ENCODE measurements at places on chromosomes 2 and 18.

DNA sequence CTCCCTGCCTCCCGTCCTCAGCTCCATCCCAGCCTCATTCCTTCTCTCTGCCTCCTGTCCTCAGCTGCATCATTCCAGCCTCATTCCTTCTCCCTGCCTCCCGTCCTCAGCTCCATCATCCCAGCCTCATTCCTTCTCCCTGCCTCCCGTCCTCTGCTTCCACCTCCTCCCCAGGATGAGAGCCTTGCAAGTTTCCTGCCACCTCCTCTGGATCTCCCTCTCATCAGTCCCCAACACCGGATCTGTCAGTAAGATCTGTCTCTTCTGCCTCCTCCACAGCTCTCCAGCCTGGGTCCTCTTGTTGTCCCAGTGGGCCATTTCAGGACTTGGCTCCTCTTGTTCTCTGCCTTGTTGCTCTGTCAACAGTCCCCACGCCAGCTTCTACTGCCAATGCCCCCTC is 130.9 kb downstream of the NDUFA10 start:
- no peak for DNase-seq

DNA sequence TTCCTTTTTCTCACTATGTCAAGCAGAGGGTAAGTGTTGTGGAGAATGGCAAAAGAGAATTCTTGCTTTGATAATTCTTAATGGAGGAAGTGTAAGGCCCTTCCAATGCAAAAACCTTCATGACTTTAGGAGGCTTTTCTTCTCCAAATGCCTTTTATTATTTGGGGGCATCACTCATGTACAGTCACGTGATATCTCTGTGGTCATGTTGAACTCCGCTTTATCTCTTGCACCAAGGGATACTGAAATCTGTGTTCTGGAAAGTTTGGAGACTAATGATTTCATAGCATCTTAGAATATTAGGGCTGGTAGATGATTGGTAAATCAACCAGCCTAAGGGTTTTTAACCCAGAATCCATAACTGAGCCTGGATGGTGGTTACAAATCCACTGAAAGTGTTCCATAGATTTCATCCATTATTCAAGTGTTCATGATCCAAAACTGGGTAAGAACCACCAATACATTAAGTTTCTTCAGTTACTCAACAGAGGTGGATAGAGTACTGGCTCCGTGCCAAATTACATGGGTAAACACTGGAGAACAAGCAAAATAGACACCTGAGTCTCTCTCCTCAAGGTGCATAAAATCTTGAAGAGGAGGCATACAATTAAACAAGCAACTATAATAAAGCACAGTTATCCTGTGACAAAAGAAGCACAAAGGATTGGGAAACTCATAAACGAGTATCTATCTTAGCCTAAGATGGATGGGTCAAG is 169.6 kb upstream of the EPHA4 start:
- no peak for DNase-seq

- no peak for DNase-seq
Observed at GRCh38 chr2:120768112-120769048, 32.7 kb downstream of the GLI2 start.

DNA sequence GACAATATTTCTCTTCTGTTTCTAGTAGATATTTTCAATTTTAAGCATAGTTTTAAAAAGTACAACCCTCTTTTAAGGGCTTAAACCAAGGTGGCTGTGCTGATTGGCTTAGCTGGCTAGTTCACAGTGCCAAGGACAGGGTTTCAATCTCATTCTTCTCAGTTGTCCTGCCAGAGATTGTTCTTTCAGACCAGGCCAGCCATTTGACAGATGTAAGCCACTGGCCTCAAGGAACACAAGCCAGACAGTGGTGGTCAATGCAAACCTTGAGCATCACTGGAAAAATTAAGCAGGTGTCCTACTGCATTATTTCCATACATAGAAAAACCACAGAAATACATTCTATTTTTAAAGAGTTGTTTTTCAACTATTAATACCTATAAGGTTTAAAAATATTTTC is 5.9 kb downstream of the RNF103 start:
- DNase-seq: no peak

GRCh38 chr2:140417504-140417903 is 1637.3 kb upstream of the NXPH2 start:
- DNase-seq: no peak

DNA sequence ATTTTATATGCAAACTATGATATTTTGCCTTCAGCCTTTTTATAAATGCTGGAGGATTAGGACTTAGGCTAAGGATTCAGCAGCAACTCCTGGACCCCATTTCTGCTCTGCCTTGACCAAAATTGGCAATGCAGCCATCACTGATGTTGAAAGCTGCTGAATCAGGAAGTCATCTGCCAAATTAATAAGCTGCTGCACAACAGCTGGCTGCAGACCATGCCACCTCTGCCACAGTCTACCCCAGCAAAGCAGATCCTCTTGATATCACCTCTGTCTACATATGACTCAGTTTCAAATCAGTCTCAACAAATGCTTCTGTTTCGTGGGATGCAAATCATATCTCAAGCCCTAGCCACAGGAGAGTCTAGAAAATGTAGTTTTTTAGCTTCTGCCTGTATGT is 7.1 kb upstream of the SOS1 start:
- DNase-seq: no peak

DNA sequence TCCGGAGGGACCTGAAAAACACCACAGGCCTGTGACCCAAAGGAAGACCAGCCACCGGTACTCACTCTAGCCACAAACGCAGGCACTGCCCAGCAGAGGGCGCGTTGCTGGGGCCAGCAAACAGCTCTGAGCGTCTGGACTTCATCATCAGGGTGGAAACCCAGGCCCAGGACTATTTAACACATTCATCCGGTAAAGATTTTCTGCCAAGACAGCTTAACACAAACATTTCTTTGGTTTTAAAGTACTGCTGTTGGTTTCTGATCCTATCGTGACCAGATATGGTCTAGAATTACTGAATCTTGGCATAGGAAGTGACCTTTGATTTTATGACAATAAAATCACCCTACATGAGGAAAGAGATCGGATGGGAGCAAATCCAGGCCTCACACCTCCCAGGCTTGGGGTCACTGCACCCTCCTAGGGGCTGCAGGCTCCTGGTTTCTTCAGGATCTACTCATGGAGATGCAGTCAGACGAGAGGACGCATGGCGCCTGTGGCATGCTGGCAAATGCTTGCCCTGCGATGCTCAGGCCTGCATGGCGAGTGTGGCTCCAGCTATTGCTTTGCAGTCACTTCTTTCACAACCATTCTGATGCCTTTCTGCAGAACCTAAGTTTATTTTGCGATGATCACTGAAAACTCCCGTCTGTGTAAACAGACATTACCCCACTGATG is 130.4 kb downstream of the COL4A4 start:
- DNase-seq: peak; percentile 89

DNA sequence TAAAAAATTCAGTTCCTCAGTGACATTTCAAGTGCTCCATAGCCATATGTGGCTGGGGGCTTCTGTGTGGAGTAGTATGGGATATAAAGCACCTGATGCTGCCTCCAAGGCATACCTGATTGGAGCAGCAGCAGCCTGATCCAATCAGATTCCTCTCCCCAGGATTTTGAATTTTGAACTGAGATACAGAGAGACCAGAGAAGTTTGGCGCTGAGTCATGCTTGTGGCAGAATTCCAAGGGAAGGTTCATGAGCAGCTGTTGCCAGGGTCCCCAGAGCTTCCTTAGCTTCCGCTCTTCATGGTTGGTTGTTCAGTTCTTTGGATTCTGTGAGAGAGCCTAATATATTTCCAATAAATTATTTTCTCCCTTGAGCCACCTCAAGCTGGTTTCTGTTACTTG is 29.0 kb upstream of the CFAP36 start:
- peak; percentile 23 for DNase-seq

- no peak for DNase-seq
Observed at GRCh38 chr2:217393585-217394032, 533.7 kb upstream of the TNP1 start.

GRCh38 chr2:177275743-177276055 is 11.2 kb upstream of the NFE2L2 start:
- no peak for DNase-seq

GRCh38 chr2:44836174-44836573 is 105.3 kb upstream of the SIX3 start:
- DNase-seq: no peak

GRCh38 chr2:9206991-9207640 is 504 bp downstream of the ASAP2 start:
- DNase-seq: peak; percentile 49

- DNase-seq: no peak
Observed at GRCh38 chr2:216044883-216045486, 31.6 kb upstream of the MREG start.

GRCh38 chr18:3071676-3072075 is 58.7 kb upstream of the LPIN2 start:
- no peak for DNase-seq

- DNase-seq: no peak
Observed at GRCh38 chr2:236682651-236683422, 113.2 kb downstream of the ACKR3 start.

DNA sequence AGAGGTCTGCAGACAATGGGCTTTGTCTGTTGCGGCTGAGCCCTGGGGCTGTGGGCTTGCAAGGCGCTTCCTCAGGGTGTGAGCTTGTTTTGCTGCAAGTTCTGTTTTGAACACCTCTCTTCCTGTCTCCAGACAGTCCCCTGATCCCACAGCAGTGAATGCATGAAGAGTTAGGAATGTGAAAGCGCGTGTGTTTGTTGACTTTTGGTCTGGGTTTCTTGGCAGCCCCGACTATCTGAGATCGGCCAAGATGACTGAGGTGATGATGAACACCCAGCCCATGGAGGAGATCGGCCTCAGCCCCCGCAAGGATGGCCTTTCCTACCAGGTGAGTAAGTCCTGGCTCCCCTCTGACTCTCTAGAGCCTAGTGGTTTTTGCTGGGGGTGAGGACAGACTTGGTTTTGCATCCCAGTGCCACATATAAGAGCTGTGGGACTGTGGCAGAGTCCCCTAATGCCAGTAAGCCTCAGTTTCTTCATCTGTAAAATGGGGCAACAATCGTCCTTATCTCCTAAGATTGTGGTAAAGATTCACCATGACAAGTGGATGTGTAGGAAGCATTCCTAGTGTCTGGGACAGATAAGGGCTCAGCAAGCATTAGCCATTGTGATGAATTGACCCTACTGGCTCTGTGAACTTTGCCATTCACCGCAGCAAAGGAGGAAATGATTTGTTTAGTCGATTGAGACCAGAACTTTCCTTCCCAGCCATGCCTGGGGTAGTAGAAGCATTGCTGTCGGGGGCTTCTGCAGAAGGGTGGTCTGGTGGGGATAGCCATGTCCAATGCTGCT is 3.0 kb downstream of the LBH start:
- peak; percentile 94 for DNase-seq

DNA sequence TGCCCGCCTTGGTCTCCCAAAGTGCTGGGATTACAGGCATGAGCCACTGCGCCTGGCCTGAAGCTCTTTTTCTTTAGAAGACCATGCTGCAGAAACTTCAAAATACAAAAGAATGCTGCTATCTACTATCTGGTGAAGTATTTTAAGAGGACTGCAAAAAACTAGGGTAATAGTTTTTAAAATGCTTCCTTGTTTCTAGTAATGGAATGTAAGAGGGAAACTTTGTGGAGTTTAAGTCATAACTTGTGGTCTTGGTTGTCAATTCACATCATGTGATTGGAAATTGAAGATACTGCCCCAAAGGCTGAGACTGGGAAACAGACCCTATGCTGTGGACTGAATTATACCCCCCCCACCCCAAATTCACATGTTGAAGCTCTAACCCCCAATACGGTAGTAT is 68.3 kb downstream of the B3GNT2 start:
- DNase-seq: no peak

DNA sequence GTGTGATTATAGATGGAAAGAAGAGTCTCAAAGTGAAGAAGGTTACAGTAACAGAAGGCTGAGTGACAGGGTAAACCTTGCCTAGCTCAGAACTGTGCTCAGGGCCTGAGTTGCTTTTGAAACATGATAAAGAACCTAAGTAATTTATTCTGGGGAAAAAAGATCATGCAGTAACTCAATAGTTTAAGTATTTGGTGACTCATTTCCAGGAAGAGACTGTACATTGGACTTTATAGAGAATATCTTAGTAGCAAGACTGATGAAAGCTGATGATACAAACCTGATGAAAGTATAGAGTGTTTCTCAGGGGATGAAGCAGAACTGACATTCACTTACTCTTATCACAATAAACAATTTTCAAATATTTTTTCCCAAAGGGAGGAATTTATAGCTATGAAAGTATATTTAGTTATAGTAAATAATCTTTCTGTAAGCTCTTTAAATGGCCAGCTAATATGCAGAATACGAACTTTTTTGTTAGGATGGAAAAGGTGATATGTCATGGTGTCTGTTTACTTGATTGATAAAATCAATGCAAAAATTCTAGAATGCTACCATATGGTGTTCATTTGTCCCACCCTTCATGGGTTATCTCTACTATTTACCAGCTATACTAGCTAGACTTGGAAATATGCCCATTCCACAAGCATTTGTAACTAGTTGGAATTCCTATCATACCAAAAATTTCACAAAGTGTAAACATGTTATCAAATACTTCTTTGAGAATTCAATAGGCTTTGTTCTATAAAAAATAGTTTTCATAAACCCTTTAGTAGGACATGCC is 1265.5 kb upstream of the ACVR2A start:
- DNase-seq: no peak

GRCh38 chr2:45415534-45416123 is 195.4 kb downstream of the SRBD1 start:
- DNase-seq: no peak

- DNase-seq: peak; percentile 64
Observed at GRCh38 chr2:69559442-69560146, 83.9 kb downstream of the AAK1 start.

DNA sequence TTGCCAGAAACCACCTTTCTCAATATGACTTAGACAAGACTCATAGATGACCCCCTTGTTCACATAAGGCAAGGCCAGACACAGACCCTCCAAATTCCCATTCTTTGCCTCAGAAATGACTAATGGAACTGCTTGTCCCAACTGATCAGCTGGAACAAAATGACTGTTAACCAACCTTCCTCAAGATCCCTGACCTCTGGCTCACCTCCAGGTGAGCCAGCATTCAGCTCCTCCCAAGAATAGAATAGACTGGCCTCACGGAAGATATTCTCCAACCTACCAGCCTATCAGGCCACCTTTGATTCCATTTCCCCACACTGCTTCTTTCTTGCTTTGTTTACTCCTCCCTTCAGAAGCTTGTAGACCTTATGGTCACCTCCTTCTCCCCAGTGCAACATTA is 195.7 kb upstream of the VWC2L start:
- no peak for DNase-seq

DNA sequence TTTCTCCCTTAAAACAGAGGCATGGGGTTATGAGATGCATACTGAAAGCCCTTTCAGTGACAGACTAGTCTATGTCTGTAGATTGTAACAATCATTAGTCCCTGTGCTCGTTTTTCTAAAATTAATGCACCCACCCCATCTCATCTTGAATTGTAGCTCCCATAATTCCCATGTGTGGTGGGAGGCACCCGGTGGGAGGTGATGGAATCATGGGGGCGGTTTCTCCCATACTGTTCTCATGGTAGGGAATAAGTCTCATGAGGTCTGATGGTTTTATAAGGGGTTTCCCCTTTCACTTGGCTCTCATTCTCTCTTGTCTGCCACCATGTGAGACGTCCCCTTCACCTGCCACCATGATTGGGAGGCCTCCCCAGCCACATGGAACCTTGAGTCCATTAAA is 100.9 kb downstream of the AP1S3 start:
- no peak for DNase-seq

GRCh38 chr18:56097621-56098020 is 509.6 kb upstream of the TCF4 start:
- DNase-seq: no peak

GRCh38 chr2:41990245-41990644 is 57.6 kb upstream of the PKDCC start:
- DNase-seq: no peak
